ENCODE measurements at places on chromosomes 2 and 18.

- DNase-seq = no peak
These were observed 9.0 kb downstream of the ZBTB14 start for GRCh38 chr18:5286525-5286924.

DNA sequence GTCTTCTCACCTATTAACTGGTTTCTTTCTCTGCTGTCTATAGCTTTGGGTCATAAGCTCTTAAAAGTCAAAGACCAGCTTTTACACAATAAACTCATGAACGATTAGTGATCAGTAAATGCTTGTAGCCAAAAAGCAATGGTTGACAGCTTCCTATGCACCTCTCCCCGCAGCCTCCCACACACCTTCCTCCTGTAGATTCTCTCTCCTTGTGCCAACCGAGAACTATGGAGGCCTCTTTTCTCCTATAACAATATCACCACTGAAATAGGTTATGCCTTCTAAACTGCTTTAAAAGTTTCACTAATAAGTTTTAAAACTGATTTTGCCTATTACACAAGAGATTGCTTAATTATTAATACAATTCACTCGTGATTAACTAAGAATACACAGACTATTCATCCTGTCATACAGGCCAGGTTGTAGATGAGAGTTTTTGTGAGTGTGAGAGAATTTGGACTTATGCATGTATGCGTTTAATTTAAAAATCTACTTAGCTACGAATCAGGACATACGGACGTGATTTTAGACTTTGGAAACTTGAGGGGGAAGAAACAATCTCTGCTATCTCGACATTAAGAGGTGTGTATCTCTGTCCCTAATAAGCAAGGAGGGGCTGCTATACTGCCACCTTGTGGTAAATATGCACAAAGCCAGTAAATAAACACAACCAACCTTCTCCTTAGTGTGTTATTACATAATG is 229.1 kb upstream of the RBBP8 start:
- DNase-seq = no peak

GRCh38 chr18:47492691-47493090 is 241.2 kb upstream of the SKOR2 start:
- no peak for DNase-seq

DNA sequence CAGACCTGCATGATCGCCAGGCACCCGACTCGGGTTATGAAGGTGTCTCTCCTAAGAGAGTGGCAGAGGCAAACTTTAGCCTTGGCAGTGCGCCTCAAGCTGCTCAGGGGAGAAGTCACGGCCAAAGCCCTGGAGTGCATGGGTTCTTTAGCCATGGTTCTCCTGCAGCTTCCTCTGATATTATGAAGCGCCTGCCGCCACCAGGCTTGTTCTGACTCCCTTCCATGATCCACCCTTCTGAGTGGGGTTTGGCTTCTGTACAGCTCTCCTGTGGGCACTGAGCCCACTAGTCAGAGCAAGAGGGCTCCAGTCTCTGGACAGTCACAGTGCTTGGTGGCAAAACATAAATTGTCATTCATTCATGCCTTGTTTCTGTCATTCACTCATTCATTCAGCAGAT is 25.9 kb upstream of the TMBIM1 start:
- DNase-seq = no peak

GRCh38 chr2:173239644-173240043 is 115.0 kb upstream of the CDCA7 start:
- DNase-seq = no peak

- DNase-seq = no peak
These were observed 268.7 kb upstream of the SETBP1 start for GRCh38 chr18:44411976-44412375.
